ENCODE measurements at places on chromosomes 4 and X.
A peak's percentile ranks its signal among the peaks of the same experiment; 100 is the strongest.

GRCh38 chr4:11743236-11743635 lies 314.5 kb upstream of the HS3ST1 start:
- DNase-seq, result no peak

DNA sequence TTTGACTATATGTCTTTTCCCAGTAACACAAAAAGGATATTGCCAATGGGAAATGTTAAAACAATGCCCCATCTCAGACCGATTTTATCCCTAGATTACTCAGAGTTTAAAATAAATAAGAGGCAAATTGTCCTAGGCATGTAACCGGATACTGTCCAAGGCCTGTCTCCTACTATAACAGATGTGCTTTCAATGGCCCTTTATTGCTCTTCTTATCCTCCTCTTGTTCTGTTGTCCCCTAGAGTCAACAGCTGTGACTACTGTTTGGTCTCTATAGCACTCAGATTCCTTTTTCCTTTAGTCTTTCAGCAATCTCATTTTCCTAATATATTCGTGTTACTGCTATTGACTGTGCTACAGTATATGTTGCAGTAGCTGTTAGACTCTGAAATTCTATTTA lies 66.8 kb upstream of the PLS3 start:
- DNase-seq, result no peak

DNA sequence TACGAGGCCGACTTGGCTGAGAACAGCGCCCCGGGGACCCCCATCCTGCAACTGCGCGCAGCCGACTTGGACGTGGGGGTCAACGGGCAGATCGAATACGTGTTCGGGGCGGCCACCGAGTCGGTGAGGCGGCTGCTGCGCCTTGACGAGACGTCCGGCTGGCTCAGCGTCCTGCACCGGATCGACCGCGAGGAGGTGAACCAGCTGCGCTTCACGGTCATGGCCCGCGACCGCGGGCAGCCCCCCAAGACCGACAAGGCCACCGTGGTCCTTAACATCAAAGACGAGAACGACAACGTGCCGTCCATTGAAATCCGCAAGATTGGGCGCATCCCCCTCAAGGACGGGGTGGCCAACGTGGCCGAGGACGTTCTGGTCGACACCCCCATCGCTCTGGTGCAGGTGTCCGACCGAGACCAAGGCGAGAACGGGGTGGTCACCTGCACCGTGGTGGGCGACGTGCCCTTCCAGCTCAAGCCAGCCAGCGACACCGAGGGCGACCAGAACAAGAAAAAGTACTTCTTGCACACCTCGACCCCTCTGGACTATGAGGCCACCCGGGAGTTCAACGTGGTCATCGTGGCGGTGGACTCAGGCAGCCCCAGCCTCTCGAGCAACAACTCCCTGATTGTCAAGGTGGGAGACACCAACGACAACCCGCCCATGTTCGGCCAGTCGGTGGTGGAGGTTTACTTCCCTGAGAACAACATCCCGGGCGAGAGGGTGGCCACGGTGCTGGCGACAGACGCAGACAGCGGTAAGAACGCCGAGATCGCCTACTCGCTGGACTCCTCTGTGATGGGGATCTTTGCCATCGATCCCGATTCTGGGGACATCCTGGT lies 2.4 kb downstream of the PCDH7 start:
- no peak for DNase-seq

- no peak for DNase-seq
Measured at GRCh38 chr4:71338846-71339593, at the start of gene SLC4A4. Gene SLC4A4 (plus strand): TSS chr4:71339020.

- no peak for DNase-seq
Measured at GRCh38 chr4:55574252-55574651, 17.8 kb downstream of the PDCL2 start.

- DNase-seq, result no peak
Measured at GRCh38 chrX:118864063-118864635, 40.5 kb downstream of the ZCCHC12 start.

GRCh38 chr4:15765910-15766697 lies 12.0 kb upstream of the CD38 start:
- no peak for DNase-seq

DNA sequence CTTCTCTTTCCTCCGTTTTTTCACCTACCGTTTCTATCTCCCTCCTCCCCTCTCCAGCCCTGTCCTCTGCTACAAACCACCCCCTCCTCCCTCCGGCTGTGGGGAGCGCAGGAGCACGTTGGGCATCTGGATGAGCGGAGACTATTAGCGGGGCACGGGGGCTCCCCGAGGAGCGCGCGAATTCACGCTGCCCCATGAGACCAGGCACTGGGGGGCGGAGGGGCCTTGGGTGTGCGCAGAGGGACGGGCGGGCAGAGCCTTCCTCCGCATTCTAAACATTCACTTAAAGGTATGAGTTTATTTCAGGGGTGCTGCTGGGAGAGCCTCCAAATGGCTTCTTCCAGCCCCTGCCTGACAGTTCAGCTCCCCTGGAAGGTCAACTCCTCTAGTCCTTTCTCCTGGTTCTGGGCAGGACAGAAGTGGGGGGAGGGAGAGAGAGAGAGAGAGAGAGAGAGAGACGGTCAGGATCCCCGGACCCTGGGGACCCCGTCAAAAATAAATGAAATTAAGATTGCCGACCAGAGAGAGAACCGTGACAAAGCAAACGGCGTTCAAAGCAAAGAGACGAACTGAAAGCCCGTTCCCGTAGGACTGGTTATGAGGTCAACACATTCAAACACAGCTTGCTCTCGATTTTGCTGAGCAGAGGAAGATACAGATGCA lies 5.0 kb downstream of the SHOX start:
- DNase-seq, result no peak

DNA sequence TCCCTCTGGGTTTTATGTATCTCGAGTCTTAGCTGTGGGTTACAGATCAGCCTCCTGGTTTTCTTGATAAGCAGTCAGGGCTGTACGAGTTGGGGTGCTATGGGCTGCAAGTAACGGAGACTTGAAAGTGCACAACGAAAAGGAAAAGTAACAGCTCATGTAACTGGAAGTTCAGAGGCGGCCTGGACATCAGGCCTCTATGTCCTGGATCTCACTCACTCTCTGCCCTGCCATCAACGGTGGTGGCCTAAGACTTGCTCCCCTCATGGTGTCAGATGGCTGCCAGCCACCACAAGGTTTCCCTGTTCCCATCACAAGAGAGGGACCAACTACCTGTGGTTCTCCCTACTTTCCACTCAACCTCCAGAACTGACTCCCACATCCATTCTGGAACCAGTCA lies 4.8 kb downstream of the PPP2R2C start:
- DNase-seq, result no peak

GRCh38 chr4:144189121-144189520 lies 48.6 kb upstream of the GYPA start:
- no peak for DNase-seq

DNA sequence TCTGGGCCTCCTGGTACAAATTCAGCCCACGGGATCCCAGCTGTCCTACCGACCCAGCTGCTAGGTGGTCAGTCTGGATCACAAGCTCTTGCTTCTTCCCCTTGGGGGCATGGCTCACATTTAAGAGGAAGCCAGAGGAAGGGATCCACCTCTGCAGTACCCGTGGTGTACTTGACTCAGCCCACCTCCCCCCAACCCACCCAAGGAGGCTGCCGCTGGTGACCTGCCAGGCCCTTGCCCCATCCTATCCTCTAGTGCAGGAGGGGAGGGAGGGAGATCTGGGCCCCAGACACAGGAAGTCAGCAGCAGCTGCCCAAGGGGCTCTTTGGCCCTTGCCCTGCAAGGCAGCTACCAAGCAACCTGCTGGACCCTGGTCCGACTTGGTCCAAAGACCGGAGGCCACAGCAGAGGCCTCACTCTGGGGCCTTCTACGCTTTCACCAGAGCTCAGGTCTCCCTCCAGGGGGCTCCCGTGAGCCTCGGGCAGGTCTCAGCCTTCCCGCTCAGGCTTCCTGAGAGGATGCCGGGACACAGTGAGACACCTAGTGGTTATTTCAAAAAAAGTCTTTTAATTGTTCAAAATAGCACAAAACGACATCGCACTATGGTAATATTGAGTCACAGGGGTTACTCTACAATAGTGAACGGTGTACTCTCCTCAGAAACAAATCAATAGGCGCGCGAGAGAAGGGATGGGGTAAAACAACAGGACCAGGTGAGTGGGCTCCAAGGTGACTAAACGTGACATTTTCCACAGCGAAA lies 2.7 kb upstream of the RENBP start:
- DNase-seq, result peak; percentile 83

DNA sequence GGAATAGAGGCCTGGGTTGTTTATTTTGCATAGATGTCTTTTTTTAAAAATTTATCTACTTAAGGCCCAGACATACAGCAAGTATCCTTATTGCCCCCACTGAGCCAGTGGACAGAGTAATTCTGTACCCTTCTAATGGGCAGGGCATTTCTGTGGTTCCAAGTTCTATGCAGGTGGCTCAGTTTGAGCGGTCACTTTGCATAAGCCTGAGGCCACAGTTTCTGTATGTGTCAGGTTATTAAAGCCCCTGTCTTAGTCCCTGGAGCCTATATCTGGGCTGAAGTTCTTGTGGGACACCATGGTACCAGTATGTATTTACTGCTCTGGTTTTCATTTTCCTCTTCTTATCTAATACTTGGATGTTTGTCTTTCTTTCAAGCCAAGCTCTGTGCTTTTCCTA lies 168.8 kb downstream of the MID1IP1 start:
- no peak for DNase-seq

- DNase-seq, result no peak
Measured at GRCh38 chrX:13829983-13830382, 13.1 kb upstream of the GPM6B start.

GRCh38 chr4:16278178-16278577 lies 51.9 kb upstream of the TAPT1 start:
- DNase-seq, result no peak

- no peak for DNase-seq
Measured at GRCh38 chrX:2220829-2221567, 279.8 kb downstream of the DHRSX start.

GRCh38 chr4:144787365-144788258 lies 141.7 kb downstream of the HHIP start:
- no peak for DNase-seq

DNA sequence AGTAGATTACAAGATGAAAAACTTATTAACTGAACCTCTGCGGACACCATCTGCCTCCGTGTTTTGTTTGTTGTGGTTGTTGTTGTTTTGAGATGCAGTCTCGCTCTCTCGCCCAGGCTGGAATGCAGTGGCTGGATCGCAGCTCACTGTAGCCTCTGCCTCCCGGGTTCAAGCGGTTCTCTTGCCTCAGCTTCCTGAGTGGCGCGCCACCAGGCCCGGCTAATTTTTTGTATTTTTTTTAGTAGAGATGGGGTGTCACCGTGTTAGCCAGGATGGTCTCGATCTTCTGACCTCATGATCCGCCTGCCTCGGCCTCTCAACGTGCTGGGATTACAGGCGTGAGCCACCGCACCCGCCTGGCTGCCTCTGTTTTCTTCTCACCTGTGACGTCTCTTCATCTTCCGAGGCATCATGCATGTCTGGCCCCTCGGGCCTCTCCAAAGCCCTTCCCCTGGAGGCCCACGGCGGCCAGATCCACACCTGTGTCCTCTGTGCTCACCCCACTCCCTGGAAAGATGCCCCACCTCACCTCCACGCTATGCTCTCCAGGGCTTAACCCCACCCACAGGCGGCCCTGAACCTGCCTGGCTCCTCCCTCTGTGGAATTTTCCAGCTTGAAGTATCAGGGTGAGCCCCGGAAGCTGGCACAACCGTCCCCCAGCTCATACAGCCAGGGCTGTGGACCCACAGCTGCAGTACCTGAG lies 77.0 kb upstream of the MXD4 start:
- no peak for DNase-seq

- DNase-seq, result no peak
Measured at GRCh38 chr4:29046781-29047180, 1673.4 kb upstream of the PCDH7 start.

Measured in NCI-H1105 (cell line).